ENCODE measurements at places on chromosomes 13 and 19.

- no peak for DNase-seq
These were observed 180.6 kb upstream of the SOX1 start for GRCh38 chr13:111886217-111886945.

DNA sequence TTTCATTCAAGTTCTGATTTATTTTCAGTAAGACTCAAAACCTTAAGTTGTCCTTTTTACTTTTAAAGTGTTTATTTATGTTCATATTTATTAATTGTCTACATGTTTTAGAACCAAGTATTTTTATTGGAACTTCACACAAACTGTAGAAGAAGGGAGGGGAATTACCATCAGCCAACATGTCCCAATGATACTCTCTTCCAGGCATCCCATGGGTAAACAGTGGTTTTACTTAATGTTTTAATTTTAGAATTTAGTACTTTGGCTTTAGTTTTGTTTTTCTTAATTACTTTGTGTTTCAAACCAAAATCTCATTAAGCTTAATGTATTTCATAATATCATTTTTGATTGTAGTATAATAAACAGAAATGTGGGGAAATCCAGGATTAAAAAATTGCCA lies 5.2 kb downstream of the TNFSF13B start:
- DNase-seq: no peak

GRCh38 chr19:36030264-36031148 lies 2.2 kb downstream of the CLIP3 start:
- DNase-seq: no peak

DNA sequence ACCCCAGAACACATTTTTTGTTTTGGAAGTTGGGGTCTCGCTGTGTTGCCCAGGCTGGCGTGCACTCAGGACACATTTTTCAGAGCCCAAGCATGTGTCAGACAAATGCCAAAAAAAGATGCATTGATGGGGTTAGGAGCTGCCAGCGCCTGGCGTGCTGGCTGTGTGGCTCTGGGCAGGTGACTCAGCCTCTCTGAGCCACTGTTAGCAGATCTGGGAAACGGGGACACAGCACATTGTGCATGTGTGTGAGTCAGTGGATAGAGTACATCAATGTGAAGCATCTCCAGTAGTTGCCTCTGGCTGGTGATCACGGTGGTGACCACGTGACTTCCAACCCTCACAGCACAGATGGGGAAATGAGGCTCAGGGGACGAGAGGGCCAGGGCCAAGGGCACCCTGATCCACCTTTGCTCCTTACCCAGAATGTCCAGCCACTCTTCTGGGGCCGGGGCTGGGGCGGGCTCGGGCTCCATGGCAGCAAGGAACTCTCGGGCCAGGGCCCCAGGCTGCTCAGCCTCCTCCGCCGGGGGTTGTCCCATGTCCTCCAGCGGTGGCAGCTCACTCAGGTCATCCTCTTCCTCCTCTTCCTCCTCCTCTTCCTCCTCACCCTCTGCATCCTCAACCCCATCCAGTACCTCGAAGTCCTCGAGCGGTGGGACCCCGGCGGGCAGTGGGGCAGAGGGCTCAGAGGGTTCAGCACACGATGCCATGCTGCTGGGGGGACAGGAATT lies 1.9 kb downstream of the FKBP8 start:
- DNase-seq: no peak

DNA sequence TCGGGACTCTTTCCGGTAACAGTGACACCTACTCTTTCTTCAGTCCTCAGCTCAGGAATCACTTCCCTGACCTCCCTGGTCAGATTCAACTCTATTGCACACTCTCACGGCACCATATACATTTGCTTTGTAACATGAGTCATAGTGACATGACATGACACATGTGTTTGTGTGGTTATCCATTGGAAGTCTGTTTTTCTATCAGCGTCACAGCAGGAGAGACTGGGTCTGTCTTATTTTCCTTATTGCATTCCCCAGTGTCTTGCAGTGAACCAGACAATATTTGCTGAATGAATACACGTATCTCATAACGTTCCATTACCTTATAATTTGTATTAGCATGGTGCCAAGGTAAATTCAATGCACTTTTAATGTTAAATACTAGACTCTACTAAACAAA lies 102.0 kb downstream of the DCLK1 start:
- no peak for DNase-seq

DNA sequence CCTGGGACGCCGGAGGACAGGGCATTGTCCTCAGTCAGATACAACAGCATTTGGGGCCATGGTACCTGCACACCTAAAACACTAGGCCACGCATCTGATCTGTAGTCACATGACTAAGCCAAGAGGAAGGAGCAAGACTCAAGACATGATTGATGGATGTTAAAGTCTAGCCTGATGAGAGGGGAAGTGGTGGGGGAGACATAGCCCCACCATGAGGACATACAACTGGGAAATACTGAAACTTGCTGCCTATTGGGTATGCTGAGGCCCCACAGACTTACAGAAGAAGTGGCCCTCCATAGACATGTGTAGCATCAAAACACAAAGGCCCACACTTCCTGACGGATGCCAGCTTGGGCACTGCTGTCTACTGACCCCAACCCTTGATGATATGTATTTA lies 1.4 kb upstream of the ICAM4 start:
- DNase-seq: no peak

DNA sequence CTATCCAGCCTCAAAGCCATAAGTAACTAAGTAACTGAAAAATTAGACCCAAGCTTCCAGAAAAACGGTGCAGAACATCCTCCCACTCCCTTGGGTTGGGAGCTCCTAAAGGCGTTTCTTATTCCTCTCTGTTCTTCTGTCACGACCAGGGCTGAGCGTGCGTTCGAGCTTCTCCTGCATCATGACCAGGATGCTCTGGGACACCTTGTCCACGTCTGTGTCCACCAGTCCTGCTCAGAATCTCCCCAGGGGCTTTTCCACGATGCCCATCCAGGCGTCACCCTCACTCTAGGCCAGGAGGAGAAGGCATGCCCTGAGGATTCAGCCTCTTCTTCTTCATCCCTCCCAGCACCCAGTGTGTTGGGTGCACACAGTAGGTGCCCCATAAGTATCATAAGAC lies 37.8 kb upstream of the GAS6 start:
- DNase-seq: no peak

GRCh38 chr13:23500849-23501248 lies 67.3 kb upstream of the SACS start:
- no peak for DNase-seq

DNA sequence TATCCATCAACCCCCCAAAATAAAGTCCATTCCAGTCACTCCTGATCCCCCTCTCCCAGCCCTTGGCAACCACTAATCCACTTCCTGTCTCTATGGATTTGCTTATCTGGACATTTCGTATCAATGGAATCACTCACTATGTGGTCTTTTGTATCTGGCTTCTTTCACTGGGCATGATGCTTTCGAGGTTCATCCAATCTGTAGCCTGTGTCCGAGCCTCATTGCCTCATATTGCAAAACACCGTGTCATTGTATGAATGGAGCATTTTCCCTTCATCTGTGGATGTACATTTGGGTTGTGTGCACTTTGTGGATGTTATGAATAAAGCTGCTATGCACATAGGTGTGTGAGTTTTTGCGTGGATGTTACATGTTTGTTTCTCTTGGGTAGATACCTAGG lies 1.4 kb upstream of the FZR1 start:
- no peak for DNase-seq

DNA sequence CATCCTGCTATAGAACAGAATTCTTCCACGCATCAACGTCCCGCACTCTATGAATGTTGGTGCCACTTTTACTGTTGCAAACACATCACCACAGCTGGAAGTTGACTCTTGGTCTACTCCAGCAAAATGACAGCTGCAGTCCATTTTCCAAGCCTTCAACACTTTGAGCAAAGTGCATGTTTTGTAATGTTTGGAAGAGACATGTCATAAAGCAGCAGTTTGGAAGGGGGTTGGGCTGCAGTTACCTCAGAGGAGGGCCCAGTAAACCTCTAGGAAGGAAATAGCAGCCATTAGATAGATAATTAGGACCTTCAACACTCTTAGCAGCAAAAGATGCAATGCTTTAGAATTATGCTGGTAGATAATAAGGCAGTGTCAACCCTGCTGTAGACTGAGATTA lies 323.6 kb downstream of the TDRD3 start:
- DNase-seq: no peak

GRCh38 chr13:76048131-76048530 lies 412.0 kb downstream of the LMO7 start:
- no peak for DNase-seq

GRCh38 chr13:45830121-45830520 lies 21.4 kb downstream of the SIAH3 start:
- no peak for DNase-seq

GRCh38 chr13:28471421-28471820 lies 23.5 kb downstream of the FLT1 start:
- no peak for DNase-seq

- DNase-seq: no peak
These were observed 10.5 kb downstream of the AP1M1 start for GRCh38 chr19:16208064-16208759.

- DNase-seq: no peak
These were observed 257.8 kb downstream of the ENOX1 start for GRCh38 chr13:43528992-43529391.

GRCh38 chr13:105202354-105202753 lies 1333.1 kb downstream of the EFNB2 start:
- no peak for DNase-seq

GRCh38 chr19:1408300-1409203 lies 1.2 kb downstream of the DAZAP1 start:
- DNase-seq: no peak

GRCh38 chr19:13691569-13692435 lies 72.5 kb upstream of the MRI1 start:
- no peak for DNase-seq

DNA sequence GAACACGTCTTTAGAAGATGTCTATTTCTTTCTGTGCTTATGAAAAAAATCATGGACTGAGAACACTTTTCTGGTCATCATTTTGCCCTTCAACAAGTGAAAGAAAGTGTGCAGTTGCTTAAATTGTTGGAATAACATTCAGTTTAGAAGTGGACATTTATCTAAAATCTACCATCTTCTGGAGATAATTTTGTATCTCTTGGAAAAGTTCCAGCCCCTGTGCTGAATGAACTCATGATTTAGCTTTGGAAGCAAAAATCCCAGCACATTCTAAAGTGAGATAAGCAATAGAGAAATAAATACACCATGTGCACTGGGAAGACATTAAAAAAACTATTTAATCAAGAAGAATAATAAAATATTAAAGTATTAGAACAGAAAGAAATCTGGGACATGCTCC lies 1420.8 kb upstream of the SLC10A2 start:
- no peak for DNase-seq

DNA sequence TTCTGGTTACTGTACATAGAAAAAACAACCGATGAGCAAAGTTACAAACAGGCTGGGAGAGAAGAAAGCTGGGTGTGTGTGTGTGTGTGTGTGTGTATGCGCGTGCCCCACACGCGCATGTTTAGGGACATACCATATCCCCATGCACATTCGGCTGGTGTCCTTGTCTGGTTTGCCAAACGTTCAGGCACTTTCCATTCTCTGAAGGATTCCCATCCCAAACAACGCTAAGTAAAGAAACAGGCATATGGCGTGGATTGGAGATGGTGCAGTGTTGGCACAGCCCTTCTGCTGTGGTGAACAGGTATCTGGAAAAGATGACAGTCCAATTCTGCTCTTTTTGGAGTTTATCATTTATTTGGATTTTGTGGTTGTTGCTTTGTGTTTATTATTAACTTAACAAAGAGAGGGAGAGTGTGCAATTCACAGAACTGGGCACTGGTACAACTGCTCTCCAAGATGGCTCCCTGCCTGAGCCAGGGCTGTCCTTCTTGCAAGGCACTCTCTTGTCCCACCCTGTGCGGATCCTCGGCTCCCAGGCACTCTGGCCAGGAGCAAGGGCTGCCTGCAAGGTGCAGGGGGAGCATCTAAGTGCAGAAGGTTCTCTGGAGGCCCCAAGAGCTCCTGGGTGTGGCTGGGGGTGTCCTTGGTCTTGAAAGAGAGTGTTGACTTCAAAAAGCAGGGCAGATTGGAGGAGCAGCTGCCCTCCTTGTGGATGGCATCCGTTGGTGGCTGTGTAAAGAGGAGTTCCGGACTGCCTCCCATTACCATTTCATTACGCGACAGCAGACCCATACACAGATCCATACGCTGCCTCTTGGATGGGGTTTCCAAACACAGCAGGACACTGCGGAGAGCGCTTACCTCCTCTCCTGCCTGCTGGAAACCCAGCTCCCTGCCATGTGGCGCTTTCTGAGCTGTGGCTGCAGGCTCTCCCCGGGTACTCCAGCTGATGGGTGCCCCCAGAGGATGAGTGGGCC lies 263.1 kb downstream of the ZNF536 start:
- DNase-seq: no peak

- DNase-seq: no peak
These were observed 25.0 kb downstream of the LAMP1 start for GRCh38 chr13:113322043-113322461.

GRCh38 chr19:3880471-3881271 lies at the start of gene ATCAY:
TSS of gene ATCAY (plus strand) at chr19:3880685. CDS start at chr19:3885768, 5,083 bp downstream.
- DNase-seq: no peak

- DNase-seq: no peak
These were observed 82.8 kb downstream of the SIPA1L3 start for GRCh38 chr19:37989855-37990254.

DNA sequence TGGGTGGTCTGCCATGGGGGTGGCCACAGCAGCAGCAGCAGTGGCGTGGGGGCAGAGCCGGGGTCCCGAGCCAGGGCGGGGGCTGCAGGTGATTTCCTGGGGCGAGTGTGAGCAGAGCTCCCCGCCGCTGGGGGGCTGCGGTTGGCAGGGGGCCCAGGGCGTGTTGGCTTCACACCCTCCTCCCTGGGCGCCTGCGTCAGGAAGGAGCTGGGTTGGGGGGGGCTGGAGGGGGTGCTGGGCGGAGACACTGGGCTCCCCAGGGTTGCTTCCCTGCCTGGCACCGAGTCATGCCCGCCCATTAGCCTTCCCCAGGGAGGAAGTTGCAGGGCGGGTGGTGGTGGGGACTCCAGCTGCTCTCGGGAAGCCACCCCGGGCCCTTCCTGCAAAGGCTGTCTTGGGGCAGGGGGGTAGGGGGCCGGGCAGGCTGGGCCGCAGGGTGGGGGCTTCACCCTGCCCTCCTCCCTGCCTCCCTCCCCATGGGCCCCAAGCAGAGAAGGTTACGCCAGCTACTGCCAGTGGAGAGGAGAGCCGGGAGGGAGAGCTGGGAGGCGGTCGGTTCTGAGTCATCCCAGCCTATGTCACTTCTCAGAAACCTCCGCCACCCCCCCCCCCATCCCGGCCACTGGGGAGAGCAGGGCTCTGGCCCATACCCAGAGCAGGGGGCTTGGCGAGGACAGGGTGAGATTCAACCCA lies 4.6 kb downstream of the MIDN start:
- DNase-seq: no peak

- no peak for DNase-seq
These were observed 11.7 kb downstream of the NECTIN2 start for GRCh38 chr19:44857837-44858236.

DNA sequence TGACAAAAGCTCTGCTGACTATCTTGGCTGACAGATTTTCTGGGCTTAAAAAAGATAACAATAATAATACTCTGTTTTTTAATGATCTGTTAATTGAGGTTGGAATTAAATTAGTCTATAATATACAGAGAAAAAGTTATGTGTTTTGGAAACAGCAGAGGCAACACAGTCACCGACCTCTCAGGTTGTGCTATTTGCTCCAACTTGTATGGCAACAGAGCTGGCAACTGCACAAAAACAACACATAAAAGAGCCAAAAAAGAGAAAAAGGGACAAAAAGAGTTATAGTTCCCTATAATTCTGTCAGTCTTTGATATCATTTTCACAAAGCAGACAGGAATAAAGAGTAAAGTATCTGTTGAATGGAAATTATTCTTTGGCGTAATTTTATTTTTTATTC lies 102.3 kb upstream of the POSTN start:
- DNase-seq: no peak

- no peak for DNase-seq
These were observed 870.3 kb upstream of the MIR17HG start for GRCh38 chr13:90477216-90477615.

- no peak for DNase-seq
These were observed 83.1 kb downstream of the ALOX5AP start for GRCh38 chr13:30818323-30818960.
